ENCODE measurements at places on chromosomes 6 and 20. TPM values are rescaled to one million over a fixed set of nuclear protein-coding genes. Genes with fewer than 3 reads are reported as not detected.

DNA sequence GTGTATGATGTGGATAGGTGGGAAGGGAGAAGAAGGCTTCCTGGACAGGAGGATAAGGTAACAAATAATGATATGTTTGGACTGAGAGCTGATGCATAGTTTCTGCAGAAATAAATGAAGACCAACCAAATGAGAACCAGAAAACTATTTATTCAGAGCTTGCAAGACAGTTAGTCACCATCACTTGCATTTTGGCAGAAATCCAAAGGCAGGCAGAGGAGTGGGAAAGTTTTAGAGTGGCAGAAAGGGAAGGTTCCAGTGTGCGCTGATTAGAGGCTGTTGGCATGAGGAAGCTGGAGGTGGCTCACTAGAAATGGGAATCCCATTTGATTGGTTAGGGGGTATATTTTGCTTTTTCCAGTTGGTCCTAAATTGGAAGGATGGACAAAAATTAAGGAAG lies 13.0 kb upstream of the F13A1 start:
- H3K27me3 ChIP-seq = no peaks in the 10 kb centered on the region
- no peaks in the 10 kb centered on the region for H3K4me1 ChIP-seq
- H3K27ac ChIP-seq = no peak overlapping the region
- no peak for DNase-seq

GRCh38 chr6:83958241-83958685 lies 75.3 kb upstream of the MRAP2 start:
- DNase-seq = no peak
- no peaks in the 10 kb centered on the region for H3K27me3 ChIP-seq
- H3K27ac ChIP-seq = no peak overlapping the region
- no peaks in the 10 kb centered on the region for H3K4me1 ChIP-seq

Gene CDH26
- 2.8 TPM for total RNA-seq

Gene ACTL10
- total RNA-seq = 0.96 TPM

GRCh38 chr6:73962884-73963283 lies 266.9 kb downstream of the CD109 start:
- H3K4me3 ChIP-seq = no peak overlapping the region
- H3K27me3 ChIP-seq = no peaks in the 10 kb centered on the region
- H3K27ac ChIP-seq = no peak overlapping the region
- no peaks in the 10 kb centered on the region for H3K36me3 ChIP-seq
- H3K4me1 ChIP-seq = no peaks in the 10 kb centered on the region

Gene OPN5
- total RNA-seq = not detected

DNA sequence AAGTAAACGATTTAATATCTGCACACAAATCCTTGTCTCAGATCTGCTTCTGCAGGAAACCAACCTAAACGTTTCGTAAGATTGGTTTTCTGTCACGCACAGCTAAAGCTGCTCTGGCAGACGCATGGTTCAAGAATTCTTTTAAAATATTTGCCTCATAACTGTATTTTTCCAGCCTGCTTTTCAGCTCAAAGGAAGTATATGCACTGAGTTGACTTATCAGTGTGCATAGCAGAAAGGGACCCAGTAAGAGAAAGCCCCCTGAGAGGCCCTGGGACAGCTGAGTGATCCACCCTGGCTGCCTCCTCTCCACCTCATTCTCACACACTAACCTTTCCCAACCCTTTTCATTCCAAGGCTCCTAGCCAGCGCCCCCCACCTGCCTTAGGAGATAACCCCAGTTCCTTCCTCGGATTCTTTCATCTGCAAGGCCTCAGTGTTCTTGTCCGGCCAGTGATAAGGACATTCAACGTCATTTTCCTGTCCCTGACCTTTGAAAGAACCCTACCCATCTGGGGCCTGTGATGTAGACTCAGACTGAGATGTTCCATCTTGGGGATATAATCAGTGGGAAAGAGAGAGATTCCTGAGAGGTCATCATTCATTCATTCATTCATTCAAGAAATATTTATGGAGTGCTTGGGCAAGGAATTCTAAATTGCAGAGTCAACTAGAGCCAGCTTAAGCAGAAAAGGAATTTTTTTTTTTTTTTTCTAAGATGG lies 22.4 kb upstream of the SLC9A8 start:
- H3K36me3 ChIP-seq = no peaks in the 10 kb centered on the region
- H3K27ac ChIP-seq = no peak overlapping the region
- no peak overlapping the region for H3K4me3 ChIP-seq
- no peaks in the 10 kb centered on the region for H3K27me3 ChIP-seq

DNA sequence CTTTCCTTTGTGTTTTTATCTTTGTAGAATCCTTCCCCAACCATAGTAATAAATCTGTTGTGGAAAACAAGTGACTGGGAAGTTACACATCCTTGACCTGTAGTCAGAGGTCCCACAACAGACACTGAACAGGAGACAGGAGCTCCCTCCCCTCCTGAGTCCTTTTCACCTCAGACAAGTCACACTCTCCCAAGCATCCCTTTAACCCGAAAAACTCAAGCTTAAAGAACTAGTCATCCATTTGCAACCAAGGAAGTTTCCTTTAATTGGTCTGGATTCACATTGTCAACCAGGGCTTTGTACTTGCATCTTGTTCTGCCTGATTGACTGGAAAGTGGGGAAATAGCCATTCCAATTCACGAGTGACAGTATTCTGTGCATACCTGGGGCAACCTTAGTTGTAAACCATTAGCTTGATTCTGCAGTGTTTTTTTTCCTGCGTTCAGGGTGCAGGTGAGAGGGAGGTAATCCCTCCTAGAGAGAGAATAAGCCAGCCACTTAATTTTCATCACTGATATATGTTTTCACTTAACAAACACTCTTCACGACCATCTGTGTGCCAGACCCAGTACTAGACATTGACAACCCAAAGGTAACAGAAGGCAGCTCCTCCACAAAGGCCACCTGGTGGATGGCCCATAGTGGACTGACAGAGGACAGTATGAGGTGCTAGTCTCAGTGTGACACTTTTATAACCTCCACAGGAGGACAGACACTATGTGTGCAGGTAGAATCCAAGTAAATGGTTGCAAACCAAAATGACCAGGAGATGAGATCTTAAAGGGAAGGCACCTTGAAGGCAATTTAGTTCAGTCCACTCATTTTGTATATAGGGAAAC lies 112.4 kb downstream of the SLX4IP start:
- H3K27me3 ChIP-seq = no peaks in the 10 kb centered on the region
- no peak for DNase-seq
- H3K36me3 ChIP-seq = no peaks in the 10 kb centered on the region
- H3K27ac ChIP-seq = no peak overlapping the region

Gene DPPA5
- total RNA-seq = not detected

DNA sequence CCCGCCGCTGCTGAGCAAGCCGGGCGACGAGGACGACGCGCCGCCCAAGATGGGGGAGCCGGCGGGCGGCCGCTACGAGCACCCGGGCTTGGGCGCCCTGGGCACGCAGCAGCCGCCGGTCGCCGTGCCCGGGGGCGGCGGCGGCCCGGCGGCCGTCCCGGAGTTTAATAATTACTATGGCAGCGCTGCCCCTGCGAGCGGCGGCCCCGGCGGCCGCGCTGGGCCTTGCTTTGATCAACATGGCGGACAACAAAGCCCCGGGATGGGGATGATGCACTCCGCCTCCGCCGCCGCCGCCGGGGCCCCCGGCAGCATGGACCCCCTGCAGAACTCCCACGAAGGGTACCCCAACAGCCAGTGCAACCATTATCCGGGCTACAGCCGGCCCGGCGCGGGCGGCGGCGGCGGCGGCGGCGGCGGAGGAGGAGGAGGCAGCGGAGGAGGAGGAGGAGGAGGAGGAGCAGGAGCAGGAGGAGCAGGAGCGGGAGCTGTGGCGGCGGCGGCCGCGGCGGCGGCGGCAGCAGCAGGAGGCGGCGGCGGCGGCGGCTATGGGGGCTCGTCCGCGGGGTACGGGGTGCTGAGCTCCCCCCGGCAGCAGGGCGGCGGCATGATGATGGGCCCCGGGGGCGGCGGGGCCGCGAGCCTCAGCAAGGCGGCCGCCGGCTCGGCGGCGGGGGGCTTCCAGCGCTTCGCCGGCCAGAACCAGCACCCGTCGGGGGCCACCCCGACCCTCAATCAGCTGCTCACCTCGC lies 1.5 kb downstream of the ARID1B start:
- DNase-seq = peak; percentile 84
- no peaks in the 10 kb centered on the region for H3K36me3 ChIP-seq
- H3K4me1 ChIP-seq = no peaks in the 10 kb centered on the region
- H3K4me3 ChIP-seq = peak overlapping the region; percentile 96

Gene HLA-DPA1
- 203 TPM for total RNA-seq

GRCh38 chr6:37313723-37314486 lies 39.9 kb upstream of the RNF8 start:
- no peaks in the 10 kb centered on the region for H3K4me1 ChIP-seq
- H3K36me3 ChIP-seq = peaks cover 17% of the 10 kb centered on the region
- no peak overlapping the region for H3K4me3 ChIP-seq
- DNase-seq = no peak

DNA sequence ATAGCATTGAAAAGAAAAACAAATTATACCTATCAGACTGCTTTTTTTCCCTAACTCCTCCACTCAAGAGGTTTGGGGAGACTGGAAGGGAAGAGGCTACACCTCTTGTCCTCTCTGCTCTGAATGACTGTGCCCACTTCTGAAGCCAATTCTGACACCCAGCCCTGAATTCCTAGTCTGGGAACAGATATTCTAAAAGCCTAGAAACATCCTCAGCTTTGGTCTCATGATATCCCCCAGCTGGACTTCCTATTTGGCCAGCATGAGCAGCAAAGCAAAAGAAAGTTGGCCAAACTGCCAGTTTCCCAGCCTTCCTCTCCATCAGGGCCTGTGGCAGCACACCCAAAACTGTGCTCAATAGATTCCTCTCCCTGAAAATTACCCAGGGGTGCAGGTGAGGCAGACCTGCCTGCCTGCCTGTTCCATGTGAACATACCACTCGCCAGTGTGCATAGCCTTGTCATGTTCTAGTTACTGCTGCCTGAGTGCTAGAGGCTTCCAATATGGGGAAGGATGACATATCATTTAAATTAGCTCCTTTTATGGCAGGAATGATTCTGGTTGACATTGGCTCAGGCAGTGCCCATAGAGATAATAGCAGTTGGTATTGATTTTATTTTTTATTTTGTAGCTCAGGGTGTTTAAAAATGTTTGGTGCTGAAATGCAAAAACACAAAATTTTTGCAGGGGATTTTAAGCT lies 152.1 kb upstream of the RIN2 start:
- H3K36me3 ChIP-seq = no peaks in the 10 kb centered on the region
- no peaks in the 10 kb centered on the region for H3K4me1 ChIP-seq
- H3K27me3 ChIP-seq = no peaks in the 10 kb centered on the region
- no peak overlapping the region for H3K4me3 ChIP-seq

- no peaks in the 10 kb centered on the region for H3K4me1 ChIP-seq
- no peak overlapping the region for H3K4me3 ChIP-seq
- no peaks in the 10 kb centered on the region for H3K36me3 ChIP-seq
Observed at GRCh38 chr6:135797361-135797760, 54.1 kb upstream of the PDE7B start.

Gene SHLD1
- 5.2 TPM for total RNA-seq

DNA sequence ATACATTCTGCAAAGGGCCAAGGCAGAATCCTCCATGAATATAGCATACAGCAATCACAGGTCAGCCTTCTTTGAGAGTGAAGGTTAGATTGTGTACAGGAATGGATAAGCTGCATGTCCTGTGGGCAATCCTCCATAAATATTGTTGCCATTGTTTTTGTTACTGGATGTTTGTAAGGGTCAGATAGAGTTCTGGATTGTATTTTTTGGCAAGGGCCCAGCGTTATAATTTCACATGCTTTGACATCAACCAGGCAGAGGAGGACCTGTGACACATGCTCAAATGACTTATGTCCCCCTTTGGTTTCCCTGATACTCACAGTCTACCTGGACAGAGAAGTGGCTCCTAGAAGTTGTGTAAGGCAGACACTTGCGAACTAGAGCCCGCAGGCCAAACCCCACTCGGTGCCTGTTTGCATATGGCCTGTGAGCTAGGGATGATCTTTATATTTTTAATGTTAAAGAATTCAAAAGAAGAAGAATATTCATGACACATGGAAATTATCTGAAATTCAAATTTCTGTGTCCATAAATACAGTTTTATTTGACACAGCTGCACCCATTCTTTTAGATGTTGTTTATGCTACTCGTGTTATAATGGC lies 5.4 kb downstream of the LY86 start:
- no peak for DNase-seq
- H3K36me3 ChIP-seq = no peaks in the 10 kb centered on the region
- no peak overlapping the region for H3K4me3 ChIP-seq
- no peaks in the 10 kb centered on the region for H3K27me3 ChIP-seq
- no peak overlapping the region for H3K27ac ChIP-seq

DNA sequence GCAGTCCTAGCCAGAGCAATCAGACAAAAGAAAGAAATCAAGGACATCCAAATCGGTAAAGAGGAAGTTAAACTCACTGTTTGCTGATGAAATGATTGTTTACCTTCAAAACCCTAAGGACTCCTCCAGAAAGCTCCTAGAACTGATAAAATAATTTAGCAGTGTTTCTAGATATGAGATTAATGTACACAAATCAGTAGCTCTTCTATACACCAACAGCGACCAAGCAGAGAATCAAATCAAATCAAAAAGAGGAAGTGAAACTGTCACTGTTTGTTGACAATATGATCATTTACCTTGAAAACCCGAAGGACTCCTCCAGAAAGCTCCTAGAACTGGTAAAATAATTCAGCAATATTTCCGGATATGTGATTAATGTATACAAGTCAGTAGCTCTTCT lies 21.7 kb downstream of the SERPINB9 start:
- no peaks in the 10 kb centered on the region for H3K36me3 ChIP-seq
- no peak for DNase-seq
- H3K4me3 ChIP-seq = no peak overlapping the region
- no peaks in the 10 kb centered on the region for H3K4me1 ChIP-seq

Gene C2
- 46.6 TPM for total RNA-seq

- H3K27ac ChIP-seq = no peak overlapping the region
- no peak for DNase-seq
- H3K4me3 ChIP-seq = no peak overlapping the region
- no peaks in the 10 kb centered on the region for H3K36me3 ChIP-seq
- H3K4me1 ChIP-seq = no peaks in the 10 kb centered on the region
Observed at GRCh38 chr6:122730775-122731386, 48.6 kb upstream of the FABP7 start.

DNA sequence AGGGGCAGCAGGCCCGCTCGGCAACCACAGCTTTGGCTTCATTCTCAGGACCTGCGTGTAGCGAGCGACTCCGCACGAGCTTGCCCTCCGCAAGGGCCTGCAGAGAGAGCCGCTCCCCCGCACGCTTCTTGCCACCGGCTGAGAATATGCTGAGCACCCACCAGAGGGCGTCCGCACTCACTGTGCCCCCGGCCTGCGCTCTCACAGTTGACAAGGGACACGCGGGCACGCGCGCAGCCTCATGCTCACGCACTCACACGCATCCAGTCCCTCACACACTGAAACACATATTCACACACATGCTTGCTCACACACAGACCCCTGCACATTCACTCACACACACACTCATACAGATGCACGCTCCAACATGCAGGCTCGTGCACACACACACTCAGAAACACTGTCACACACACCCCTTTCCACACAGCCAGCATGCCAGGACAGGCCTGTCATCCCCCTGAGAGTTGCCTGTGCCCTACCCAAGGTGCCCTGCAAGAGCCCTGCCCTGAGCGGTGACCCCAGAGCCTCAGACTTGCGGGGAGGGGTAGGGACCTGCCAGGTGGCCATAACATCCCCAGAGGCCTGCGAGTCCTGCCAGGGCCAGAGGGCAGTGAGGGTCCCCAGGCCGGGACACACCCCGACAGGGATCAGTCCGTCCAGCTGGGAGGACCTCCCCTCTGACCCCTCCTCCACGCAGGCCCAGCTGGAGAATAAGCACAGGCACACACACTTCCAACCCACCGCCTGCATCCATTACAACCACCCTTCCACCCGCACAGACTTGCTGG lies 174.1 kb downstream of the BMP7 start:
- no peaks in the 10 kb centered on the region for H3K4me1 ChIP-seq
- peak; percentile 83 for DNase-seq
- no peaks in the 10 kb centered on the region for H3K27me3 ChIP-seq
- no peak overlapping the region for H3K27ac ChIP-seq
